ENCODE measurements at places on chromosomes 16 and 17.

GRCh38 chr17:78040440-78041385 lies 82.2 kb downstream of the TNRC6C start:
- DNase-seq, result no peak

DNA sequence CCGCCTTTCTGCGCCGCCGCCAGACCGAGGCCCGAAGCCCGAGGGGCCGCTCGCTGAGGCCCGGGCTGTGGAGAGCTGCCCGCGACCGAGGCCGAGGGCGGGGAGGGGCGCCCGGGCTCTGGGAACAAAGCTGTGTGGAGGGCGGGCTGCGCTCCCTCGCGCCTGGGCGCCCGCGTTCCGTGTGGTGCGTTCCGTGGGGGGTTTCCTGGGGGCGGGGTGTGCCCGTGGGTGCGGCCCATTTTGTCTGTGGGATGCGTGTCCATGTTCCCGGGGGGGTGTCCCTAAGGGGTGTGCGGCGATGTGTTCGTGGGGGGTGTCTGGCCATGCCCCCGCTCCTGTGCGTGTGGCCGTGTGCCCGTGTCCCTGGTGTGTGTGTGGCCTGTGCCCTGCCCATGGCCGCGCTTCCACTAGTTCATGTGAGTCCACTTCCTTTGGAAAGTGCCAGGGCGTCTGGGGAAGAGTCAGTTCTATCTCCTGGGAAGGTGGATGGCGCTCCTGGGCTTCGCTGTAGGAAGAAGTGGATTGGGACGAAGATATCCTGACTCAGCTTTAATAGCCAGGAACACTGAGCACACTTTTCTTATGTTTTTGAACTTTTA lies 520 bp downstream of the JPT2 start:
- DNase-seq, result no peak

DNA sequence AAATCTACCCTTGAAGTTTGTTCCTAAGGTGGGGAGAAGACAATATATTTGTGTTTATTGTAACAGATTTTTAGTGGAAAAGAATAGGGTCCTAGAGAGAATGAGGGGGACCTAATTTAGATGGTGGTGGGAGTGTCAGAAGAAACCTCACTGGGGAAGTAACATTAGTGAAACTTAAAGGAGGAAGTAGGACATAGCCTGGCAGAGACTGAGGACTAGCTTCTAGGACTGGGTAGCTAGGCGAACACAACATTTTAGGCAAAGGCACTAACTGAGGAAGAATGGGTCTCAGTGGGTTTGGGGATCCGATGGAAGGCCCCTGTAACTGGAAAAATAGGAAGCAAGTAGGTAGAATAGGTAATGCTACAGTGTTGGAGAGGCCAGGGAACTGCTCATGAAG lies 4.2 kb upstream of the ARL2BP start:
- DNase-seq, result no peak

- no peak for DNase-seq
Measured at GRCh38 chr16:85180047-85180826, 68.0 kb upstream of the CIBAR2 start.

DNA sequence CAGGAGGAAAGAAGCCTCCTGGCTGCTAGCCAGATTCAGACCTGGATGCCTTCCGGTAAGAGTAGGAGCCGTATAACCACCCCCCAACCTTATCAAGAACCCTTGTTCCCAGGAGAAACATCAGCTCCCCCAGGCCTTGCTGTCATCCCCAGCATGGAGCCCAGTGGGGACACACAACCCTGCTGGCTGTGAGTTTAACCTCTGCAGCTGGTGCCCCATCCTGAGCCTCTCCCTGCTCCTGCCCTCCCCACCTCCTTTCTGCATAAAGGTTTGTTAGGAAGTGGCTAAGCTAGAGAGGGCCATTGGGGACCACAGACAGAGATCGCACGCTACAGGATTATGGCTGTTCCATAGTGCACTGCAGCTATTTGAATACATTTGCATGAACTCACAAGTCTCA lies 55.5 kb upstream of the RPL38 start:
- no peak for DNase-seq

DNA sequence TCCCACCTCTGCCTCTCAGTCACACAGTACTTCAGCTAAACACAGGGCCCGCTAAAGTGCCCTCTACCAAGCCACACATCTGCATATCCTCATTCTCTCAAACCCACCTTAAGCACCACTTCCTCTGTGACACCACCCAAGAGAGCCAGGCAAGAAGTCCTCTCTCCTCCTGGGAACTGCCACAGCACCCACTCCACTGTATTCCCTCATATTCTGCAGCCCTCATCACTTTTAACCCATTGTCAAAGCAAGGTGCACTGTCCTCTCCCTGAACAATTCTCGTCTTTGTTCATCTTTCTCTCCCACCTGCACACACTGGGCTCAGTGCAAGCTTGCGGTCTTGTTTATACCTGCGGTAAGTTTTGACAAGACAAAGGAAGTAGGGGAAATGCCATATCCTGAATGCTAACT lies 13.6 kb downstream of the CHD9 start:
- DNase-seq, result no peak

DNA sequence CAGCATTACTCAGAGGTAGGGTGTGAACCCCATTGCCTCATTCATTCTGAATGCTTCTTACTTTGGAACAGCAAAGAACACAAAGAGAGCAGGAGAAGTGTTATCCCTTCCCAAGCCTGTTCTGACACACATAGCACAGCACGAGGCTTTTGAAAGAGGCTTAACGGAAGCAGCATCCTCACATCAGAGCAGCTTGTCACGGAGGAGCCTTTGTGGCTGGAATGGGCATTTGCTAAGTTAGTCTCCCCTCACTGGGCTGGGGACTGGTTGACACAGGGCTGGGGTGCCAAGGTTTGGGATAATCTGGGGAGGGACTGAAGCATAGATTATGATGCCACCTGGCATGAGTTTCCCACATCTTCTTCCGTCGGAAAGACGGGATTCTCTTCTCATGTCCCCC lies 167.5 kb upstream of the DNAH9 start:
- no peak for DNase-seq

GRCh38 chr17:4788159-4788806 lies 481 bp upstream of the GLTPD2 start:
- no peak for DNase-seq

DNA sequence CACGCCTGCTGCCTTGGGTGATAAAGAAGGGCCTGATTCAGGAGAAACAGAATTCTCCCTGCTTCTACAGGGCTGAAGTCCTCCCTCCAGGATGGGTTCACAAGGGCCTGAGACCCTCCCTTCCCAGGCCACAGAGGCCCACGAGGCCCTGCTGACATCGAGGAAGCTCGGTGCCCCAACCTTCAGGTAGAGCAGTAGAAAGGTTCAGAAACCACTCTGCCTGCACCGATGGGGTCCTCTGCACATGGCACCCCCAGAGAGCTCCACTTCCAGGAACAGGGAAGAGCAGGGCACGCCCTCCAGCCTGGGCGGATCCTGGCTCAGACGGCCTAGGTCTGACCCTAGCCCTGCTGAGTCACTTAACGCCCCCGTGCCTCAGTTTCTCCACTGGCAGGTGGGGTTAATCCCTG lies 773 bp downstream of the CENPX start:
- no peak for DNase-seq

DNA sequence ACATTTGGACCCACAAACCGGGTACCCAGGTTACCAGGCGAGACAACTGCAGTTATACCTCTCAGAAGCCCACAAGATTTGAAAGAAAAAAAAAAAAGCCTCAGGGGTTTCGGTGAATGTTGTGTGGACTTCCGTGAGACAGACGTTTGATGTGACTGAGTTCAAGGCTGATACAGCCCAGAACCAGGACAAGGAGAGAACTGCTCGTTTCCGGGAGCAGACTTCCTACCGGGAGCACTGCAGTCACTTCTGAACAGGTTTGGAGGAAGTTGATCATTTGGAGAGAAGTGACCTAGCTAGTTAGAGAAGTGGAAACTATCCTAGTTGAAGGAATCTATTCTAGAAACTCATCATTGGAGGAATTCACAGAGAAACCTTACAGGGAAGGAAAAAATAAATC lies 847 bp downstream of the CKLF start:
- no peak for DNase-seq

- no peak for DNase-seq
Measured at GRCh38 chr16:70715055-70715858, 29.4 kb upstream of the MTSS2 start.

DNA sequence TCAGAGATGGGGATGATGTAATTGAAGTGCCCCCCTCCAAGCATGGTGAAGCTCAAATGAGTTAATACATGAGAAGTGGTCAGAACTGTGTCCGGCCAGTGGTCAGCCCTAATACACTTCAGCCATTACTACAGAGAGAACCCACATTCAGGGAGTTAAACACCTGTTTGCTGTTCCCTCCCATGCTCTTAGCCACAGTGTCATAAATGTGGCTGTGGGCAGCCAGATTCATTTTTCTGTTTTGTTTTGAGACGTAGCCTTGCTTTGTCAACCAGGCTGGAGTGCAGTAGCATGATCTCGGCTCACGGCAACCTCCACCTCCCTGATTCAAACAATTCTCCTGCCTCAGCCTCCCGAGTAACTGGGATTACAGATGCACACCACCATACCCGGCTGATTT lies 139.9 kb downstream of the DNAH9 start:
- no peak for DNase-seq

DNA sequence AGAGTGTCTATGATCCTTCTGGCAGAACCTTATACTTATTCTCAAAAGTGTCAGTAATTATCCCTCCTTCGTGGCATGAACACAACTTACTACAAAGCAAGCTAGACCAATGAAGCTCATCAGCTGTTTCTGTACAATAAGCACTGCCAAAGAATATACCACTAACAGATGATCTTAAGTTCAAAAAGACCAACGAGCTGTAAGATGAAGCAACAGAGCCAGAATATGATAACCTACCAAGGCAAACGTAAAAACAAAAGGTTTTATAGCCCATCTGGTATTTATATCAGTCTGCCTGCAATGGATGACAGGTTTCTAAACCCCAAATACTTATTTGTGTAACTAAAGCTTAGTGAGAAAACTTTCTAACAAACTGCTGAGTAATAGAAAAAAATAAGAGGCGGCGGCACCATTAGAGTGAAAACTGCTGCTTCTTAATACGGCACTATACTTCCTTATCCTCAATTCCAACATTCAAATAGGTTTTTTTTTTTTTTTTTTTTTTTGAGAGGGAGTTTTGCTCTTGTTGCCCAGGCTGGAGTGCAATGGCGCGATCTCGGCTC lies 22.1 kb downstream of the NME2 start:
- no peak for DNase-seq

- DNase-seq, result no peak
Measured at GRCh38 chr16:13561291-13562070, 358.5 kb upstream of the ERCC4 start.

DNA sequence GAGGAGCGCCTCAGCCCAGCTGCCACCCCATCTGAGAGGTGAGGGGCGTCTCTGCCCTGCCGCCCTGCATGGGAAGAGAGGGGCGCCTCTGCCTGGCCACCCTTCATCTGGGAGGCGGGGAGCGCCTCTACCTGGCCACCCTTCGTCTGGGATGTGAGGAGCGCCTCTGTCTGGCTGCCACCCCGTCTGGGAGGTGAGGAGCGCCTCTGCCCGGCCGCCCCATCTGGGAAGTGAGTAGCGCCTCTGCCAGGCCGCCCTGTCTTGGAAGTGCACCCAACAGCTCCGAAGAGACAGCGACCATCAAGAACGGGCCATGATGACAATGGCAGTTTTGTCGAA lies 114.4 kb upstream of the CES5A start:
- no peak for DNase-seq

GRCh38 chr17:78172249-78173051 lies 4.1 kb downstream of the SYNGR2 start:
- no peak for DNase-seq

GRCh38 chr17:18967916-18968315 lies 16.0 kb downstream of the SLC5A10 start:
- no peak for DNase-seq

DNA sequence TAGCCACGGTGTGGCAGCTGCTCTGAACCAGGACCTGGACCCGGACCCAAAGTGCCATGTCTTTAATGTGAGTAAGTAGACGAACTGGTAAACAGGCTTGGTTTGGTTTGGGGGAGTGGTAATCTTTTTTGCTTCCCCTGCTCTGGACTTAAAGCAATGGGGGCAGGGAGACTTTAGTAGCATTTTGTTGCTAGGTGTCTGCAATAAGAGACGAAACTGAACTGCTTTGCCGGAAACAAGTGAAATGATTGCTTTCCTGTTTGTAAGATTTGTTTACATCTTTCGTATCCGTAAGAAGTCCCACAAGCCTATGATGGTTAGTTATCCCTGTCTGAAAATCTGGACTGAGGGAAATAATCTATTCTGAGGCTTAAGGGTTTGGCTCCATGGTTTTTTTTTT lies 21.5 kb downstream of the PRCD start:
- DNase-seq, result no peak
